ENCODE measurements at places on chromosomes 16 and 17.

DNA sequence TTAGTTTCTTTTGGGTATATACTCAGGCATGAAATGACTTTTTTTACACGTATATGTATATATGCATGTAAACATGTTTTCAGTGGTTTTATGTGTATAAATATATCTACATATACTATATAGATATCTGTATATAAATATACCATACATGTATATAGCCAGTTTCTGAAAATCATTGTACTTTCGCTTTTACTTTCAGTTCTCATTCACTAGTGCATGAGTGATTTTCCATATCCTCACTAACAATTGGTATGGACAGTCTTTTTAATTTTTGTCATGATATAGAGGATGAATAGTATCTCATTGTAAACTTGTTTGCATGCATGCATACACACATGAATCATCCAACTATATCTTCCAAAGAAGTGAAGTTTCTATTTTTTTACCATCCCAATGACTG is 877.1 kb upstream of the CDH8 start:
- DNase-seq = no peak

DNA sequence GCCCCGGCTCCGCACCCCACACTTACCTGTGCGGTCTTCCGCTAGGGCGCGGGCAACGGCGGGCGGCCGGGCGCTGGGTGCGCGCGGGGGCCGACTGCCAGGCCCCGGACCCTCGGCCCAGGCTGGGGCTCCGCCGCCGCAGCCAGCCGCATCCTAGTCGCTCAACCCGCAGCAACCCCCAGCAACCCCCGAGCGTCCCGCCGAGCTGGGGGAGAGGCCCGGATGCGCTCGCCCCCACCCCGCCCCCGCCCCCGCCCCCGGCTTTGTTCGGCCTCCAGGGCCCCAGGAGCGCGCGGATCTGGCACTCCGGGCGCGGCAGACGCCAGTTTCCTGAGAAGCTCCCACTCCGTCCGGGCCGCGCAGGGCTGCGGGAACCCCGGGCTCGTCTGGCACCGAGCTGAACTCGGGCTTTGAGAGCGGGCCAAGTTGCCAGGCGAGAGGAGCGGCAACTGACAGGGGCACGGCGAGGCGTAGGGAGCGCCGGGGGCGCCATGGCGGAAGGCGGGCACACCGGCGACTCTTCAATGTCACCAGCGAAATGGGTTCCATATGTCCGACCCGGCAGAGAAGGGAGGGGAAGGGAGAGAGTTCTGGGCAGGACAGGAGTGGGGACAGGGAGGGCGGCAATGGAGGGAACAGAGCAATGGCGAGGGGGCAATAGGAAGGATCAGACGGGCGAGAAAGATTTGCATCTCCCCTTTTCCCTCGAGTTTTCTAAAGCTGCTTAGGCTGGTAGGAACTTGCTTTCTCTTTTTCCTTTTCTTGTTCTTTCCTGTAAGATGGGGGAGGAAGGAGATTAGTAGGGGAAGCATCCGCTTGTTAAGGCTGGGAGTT is 13.7 kb downstream of the HOXB4 start:
- no peak for DNase-seq

- no peak for DNase-seq
Measured at GRCh38 chr17:68445671-68446070, 11.6 kb downstream of the WIPI1 start.

DNA sequence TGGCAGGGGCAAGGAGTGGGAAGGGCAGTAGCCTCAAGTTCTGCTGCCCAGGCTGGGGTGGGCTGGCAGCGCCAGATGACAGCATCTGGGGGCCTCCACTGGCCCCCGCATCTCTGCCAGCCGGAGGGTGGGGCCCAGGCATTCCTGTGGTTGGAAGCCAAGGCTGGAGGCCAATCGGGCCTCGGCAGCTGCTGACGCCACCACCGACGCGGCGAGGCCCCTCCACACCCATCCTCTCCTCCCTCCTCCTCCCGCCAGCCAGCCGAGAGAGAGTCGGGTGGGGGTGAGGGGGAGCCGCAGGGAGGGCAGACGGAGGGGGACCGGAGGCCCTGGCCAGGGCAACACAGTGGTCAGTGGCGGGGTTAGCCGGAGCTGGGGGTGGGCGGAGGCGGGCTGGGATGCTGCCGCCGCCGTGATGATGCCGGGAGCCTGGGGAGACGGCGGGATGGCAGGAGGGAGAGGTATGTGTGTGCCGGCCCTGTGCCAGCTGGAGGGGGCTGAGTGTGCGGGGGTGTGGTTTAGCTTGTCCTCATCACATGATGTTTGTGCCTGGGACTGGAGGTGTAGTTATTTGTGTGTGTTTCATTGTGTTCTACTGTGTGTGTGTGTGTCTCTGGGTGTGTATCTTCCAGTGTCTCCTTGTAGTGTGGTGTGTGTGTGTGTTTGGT is 36.6 kb downstream of the ARHGAP23 start:
- no peak for DNase-seq

GRCh38 chr17:2705263-2705662 is 6.3 kb downstream of the CLUH start:
- DNase-seq = no peak

DNA sequence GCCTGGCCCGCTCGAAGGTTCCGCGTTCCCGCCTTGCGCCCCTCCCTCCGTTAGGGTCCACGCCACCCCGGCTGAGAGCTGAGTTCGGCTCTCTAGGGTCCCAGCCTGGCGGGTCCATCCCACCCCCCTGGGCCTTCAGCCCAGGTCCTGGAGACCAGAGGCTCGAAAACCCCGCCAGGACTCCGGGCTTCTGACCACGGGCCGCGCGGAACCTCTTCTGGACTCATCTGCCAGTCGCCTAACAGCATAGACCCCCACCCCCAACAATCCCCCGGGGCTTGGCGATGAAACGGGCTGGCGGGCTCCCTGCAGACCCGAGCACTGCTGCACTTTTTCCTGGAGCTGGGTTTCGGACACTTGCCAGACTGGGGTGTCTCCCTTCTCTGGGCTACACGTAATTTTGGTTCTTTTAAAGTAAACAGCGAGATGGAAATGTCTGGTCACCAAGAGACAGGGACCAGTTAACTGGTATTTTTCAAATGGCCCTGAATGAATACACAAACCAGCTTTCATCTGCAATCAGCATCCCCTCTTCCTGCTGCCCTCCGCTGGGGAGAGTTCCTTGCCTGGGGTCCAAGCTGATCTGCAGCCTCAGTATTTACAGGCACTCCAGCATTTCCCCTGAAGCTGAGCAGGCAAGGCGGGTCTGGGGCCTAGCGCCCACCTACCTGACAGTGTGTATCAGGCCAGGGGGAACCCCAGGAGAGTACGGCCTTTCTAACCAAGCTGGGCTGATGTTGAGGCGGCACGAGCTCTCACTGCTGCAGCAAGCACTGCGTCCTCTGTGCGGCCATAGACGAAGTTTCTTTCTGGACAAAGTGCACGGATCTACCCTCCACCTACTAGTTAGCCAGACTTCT is 639 bp upstream of the TRIM65 start:
- DNase-seq = no peak

- no peak for DNase-seq
Measured at GRCh38 chr16:55746081-55746480, 86.8 kb downstream of the CES1 start.

DNA sequence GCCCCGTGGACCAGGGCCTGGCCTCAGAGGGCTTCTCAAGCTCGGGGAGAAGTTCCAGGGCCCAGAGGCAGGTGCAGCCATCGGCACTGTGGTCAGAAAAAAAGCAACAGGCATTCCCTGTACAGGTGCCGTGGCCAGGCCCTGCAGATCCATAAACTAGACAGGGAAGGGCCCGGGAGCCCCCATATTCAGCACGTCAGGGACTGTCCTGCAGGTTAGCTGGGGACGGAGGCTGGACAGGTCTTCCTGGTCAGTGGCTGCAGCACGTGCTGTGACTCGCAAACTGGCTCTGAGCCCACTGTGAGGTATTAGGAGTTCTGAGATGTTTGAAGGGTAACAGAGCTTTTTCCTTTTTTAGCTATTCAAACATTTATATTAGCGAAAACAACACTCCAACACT is 15.0 kb upstream of the C16orf95 start:
- DNase-seq = no peak

GRCh38 chr17:45934044-45934979 is 40.0 kb downstream of the MAPT start:
- DNase-seq = no peak

- DNase-seq = no peak
Measured at GRCh38 chr16:79451196-79451816, 149.2 kb downstream of the MAF start.

DNA sequence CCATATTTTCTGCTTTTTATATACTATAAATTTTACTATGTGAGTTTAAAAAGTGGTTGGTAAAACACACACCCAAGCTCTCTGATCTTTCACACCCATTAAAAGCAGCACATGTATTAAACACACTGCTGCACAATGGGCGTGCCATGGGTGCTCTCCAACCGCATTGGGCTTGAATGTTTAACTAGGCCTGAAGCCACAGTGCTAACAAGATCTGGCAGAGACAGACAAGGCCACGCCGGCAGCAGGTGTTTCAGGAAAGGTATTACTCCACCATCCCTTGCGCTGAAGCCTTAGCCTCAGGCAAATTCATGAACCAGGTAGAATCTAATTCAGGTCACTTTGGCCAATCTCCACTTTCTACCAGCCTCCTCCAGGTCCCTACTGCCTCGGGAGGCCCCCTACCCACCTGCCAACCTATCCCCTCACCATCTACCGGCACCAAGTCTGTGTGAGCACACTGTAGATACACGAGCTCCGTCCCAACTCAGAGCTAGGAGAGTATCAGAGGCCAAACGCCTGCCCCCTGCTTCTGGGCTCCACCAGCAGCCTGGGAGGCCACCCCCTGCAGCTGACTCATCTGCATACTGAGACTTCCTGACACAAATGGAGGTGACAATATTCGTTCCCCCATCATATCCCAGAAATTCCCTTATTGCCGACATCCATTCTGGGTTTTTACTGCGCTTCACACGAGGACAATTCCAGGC is 95.0 kb downstream of the ADCY9 start:
- no peak for DNase-seq

- no peak for DNase-seq
Measured at GRCh38 chr16:88911136-88911945, 44.9 kb upstream of the PABPN1L start.

- no peak for DNase-seq
Measured at GRCh38 chr16:81469710-81470535, 25.3 kb downstream of the CMIP start.

DNA sequence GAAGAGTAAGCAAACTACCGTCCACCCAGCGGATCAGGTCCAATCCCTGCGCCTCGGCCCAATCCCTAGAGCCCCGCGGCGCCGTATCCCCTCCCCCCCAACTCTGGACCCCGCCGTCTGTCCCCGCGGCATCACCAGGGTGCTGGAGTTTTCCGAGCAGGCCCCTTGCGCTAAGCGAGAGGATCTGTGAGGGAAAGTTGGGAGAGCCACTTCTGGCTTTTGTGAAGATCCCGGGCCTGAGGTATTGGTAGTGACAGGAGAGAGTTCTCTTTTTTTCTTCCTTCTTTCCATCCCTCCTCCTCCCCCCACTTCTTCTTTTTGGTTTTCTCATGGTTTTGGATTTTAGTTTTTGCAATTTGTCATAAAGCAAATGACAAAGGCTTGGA is 3.5 kb upstream of the DLX4 start:
- DNase-seq = no peak

- no peak for DNase-seq
Measured at GRCh38 chr17:30344283-30345088, 10.6 kb upstream of the TMIGD1 start.

DNA sequence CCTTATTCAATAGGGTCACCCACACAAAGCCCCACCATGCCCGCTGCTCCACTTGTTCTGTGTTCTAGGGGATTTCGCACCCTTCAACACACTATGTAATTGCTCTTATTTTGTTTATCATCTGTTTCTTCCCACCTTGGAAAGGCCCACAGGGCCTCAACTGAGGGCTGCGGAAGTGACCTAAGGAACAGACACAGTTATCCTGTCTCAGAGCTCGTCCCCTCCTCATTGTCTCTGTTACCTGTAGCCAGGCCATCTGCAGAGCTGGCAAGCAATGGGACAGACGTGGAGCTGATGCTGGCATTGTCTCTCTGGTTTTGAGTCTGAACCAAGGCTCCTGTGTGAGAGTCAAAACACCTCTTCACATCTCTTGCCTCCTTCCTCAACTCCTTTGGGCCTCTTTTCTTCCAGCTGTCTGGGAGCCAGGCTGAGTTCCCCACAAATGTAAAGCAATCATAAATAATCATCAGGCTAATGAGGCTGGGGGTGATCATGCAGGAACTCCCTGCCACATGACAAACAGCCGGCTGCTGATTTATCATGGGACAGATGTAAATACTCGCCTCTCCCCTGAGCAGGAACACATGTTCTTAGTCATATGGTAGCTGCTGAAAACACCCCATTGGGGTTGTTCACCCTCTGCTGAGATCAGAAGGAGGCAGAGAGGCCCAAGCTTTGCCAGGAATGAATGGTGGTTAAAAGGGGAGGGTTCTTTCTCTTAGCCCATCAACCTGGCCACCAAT is 71.9 kb downstream of the AXIN2 start:
- no peak for DNase-seq

GRCh38 chr16:86389566-86390328 is 120.6 kb upstream of the FOXF1 start:
- DNase-seq = no peak

- DNase-seq = no peak
Measured at GRCh38 chr16:74215249-74215648, 81.4 kb upstream of the PSMD7 start.

GRCh38 chr17:5592382-5592781 is 8.1 kb upstream of the NLRP1 start:
- no peak for DNase-seq

DNA sequence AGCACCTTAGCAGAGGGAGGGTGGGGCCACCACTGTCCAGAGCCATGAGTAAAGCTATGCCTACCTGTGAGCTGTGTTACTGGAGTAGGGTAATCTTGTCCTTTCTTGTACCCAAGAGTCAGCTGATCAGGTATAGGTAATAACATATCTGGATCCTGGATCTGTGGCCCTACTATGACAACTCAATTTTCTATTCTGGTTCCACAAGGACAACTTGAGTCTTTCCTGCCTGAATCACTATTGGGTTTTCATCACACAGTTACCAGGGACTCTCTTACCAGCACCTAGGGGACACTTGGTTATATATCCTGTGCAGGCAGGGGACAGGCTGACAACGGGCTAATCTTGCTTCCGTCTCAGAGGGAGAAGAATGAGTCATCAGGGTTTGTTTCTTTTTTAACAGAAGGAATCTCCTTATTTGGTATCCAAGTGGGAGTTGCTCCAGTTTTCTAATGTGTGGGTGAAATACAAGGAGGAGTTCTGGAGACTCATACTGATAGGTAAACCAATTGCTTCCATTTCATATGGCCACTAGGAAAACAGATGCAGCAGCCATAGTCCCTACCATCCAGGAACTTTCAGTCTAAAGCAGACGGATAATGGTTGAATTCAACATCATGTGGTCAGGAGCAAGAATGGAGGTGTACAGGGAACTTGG is 6.8 kb downstream of the ZNF267 start:
- no peak for DNase-seq

DNA sequence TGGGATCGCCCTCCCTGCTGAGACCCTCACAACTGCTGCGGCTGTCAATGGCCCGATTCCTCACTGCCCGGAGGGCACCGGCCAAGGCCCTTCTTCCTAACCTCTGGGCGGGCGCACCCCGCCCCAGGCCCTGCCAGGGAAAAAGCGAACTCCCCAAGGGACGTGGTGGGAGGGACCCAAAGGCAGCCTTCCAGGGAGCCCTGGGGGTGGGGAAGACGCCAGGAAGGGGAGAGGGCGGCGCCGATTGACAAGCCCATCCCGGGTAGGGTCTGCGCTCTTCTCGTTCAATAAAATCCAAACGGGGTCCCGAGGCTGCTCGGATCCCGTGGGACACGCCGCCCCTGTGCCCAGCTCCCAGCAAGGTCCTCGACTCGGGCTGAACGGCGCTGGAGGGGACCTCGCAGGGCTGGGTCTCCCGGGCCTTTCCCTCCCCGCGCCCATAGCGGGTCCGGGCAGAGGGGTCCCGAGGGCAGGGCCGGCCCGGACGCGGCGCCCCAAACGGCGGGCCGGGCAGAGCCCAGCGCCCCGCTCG is 416 bp downstream of the KIFC3 start:
- DNase-seq = no peak

Data from activated CD8-positive, alpha-beta memory T cell treated with anti-CD3 and anti-CD28 coated beads for 1 hour (primary cell).